ENCODE measurements at places on chromosomes 1 and 21. TPM values are rescaled to one million over a fixed set of nuclear protein-coding genes. Genes with fewer than 3 reads are reported as not detected.
A peak's percentile ranks its signal among the peaks of the same experiment; 100 is the strongest.

GRCh38 chr1:33908324-33908956, 44.6 kb downstream of the HMGB4 start:
- DNase-seq = no peak
- H3K4me1 ChIP-seq = no peaks in the 10 kb centered on the region
- H3K27ac ChIP-seq = no peak overlapping the region

- peaks cover 6% of the 10 kb centered on the region for H3K4me1 ChIP-seq
- H3K36me3 ChIP-seq = no peaks in the 10 kb centered on the region
- H3K27ac ChIP-seq = no peak overlapping the region
- DNase-seq = peak; percentile 67
- no peak overlapping the region for H3K4me3 ChIP-seq
Measured at GRCh38 chr1:60923389-60924087, 158.8 kb upstream of the NFIA start.

DNA sequence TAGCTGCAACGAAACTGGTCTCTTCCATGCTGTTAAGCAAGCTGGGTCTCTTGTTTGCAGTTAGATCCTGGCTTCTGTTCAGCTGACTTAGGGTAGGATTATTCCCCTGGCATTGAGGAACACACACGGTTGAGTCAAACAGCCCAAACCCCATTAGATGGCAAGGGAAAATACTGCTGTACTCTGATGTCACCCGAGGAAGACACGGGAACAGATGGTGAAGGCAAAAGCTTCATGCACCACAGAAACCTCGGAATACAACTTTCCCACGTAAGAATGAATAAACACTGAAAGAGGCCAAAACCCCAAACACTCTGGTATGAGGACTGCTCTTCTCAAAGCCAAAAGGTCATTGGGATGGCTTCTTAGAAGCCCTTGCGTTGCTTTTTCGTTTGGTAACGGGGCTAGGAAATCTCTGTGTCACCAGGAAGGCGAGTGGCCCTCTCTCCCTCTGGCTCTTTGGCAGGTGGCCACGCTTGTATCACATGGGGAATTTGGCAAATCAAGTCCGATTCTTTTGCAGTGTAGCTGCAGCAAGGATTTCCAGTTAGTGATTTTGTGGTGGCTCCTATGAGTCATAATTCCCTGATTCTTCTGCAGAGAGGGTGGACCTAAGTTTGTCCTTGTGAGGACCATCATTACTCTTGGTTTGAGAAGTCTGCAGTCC, 16.7 kb upstream of the LYST start:
- H3K27ac ChIP-seq = no peak overlapping the region
- peak; percentile 24 for DNase-seq
- no peaks in the 10 kb centered on the region for H3K36me3 ChIP-seq

DNA sequence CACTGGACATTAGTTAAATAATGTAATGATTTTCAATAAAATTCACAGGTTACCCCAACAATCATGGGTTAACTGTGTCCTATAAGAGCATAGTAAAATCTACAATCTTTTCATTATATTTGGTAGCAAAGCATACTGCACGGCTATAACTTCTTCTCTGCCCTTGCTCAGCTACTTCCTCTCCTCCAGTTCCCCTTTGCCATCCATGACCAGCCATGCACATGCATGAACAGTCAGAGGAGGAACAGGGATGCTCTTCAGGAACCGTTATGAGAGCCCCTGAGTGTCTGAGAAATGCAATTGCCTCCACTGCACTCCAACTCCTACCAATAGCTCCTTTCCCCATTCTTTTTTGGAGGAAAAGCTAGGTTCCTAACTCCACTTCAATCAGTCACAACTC, 646.7 kb downstream of the LTN1 start:
- H3K4me3 ChIP-seq = no peak overlapping the region
- H3K36me3 ChIP-seq = no peaks in the 10 kb centered on the region
- H3K27me3 ChIP-seq = no peaks in the 10 kb centered on the region
- no peaks in the 10 kb centered on the region for H3K4me1 ChIP-seq
- no peak overlapping the region for H3K27ac ChIP-seq

DNA sequence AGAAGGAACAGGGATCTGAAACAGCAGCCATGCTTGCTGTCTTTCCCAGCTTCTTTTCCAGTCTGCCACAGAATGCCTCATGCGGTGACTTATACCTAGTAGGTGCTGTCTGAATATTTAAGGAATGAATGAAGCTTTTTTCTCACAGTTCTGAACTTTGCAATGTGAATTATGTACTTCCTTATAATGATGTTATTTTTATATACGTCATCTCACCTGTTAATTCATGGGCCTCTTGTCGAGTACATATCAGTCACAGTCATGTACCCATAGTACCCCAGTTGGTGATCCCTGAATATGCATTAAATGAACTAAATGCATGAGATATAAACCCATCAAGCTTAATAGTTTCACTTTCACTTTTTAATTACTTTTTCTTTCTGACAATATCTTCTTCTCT, 132.7 kb downstream of the NTNG1 start:
- H3K27ac ChIP-seq = no peak overlapping the region
- H3K4me1 ChIP-seq = no peaks in the 10 kb centered on the region
- H3K27me3 ChIP-seq = no peaks in the 10 kb centered on the region

- H3K27me3 ChIP-seq = no peaks in the 10 kb centered on the region
- H3K27ac ChIP-seq = no peak overlapping the region
Measured at GRCh38 chr1:242477944-242478343, 46.6 kb downstream of the PLD5 start.

DNA sequence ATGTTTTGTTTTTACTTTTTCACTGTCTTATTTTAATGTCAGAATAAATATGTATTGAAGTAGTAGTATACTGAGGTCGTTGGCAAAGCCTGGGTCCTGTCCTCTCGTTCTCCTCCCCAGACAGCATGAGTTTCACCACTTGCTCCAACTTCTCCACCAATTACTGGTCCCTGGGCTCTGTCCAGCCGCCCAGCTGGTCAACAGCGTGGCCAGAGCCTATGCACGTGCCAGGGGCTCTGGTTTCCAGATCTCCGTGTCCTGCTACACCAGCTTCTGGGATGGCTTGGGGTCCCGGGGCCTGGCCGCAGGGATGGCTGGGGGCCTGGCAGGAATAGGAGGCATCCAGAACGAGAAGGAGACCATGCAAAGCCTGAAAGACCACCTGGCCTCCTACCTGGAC, 19.3 kb downstream of the PTPN14 start:
- DNase-seq = no peak
- H3K27me3 ChIP-seq = no peaks in the 10 kb centered on the region
- no peak overlapping the region for H3K27ac ChIP-seq
- H3K4me1 ChIP-seq = no peaks in the 10 kb centered on the region

DNA sequence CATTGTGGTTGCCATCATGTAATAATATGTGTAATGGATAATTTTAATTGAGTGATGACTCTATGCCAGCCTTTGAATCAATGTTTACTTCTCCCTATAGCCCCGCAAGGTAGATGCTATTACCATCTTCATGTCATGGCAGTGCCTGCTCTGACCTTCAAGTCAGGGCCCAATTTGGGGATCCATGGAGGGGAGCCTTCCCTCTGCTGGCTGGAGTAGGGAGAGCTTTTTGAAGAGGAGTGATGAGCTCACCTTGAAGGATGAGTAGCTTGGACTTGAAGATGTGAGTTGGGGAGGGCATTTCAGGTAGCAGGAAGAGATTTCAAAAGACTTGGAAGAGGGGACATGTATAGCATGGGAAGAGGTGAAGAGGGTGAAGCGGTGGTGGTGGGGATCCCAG, 189.2 kb downstream of the FOXD2 start:
- H3K27ac ChIP-seq = no peak overlapping the region
- H3K36me3 ChIP-seq = no peaks in the 10 kb centered on the region
- no peak overlapping the region for H3K4me3 ChIP-seq
- H3K27me3 ChIP-seq = no peaks in the 10 kb centered on the region

DNA sequence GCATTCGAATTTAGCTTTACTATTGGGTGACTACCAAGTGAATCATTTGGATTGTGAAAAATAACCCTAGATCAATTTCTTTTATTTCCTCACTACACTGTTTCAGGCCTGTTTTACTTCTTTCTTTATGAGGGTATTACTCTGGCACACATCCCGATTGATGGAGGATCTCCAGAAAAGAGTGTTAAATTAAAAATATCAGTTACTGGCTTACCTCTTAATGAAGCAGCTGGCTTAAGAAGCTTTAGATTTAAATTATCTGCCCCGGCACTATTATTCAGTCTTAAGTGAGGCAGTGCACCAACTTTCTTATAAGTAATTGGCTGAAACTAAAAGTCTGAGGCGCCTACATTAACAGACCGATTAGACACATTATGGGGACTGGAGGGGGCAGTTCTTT, 1097.4 kb downstream of the TTLL7 start:
- no peaks in the 10 kb centered on the region for H3K27me3 ChIP-seq
- no peak for DNase-seq
- no peaks in the 10 kb centered on the region for H3K36me3 ChIP-seq

GRCh38 chr1:19038096-19038495, 81.6 kb upstream of the IFFO2 start:
- no peaks in the 10 kb centered on the region for H3K4me1 ChIP-seq
- H3K4me3 ChIP-seq = no peak overlapping the region
- no peaks in the 10 kb centered on the region for H3K36me3 ChIP-seq
- no peaks in the 10 kb centered on the region for H3K27me3 ChIP-seq
- no peak overlapping the region for H3K27ac ChIP-seq

GRCh38 chr1:155978973-155979429, 654 bp upstream of the ARHGEF2 start:
- peaks cover 72% of the 10 kb centered on the region for H3K4me1 ChIP-seq
- peak; percentile 55 for DNase-seq
- H3K36me3 ChIP-seq = no peaks in the 10 kb centered on the region
- peak overlapping the region; percentile 88 for H3K4me3 ChIP-seq
- H3K27ac ChIP-seq = peak overlapping the region; percentile 77

- H3K4me1 ChIP-seq = no peaks in the 10 kb centered on the region
- no peaks in the 10 kb centered on the region for H3K36me3 ChIP-seq
- no peaks in the 10 kb centered on the region for H3K27me3 ChIP-seq
- no peak overlapping the region for H3K27ac ChIP-seq
- no peak overlapping the region for H3K4me3 ChIP-seq
Measured at GRCh38 chr1:210384625-210385024, 55.9 kb downstream of the HHAT start.

DNA sequence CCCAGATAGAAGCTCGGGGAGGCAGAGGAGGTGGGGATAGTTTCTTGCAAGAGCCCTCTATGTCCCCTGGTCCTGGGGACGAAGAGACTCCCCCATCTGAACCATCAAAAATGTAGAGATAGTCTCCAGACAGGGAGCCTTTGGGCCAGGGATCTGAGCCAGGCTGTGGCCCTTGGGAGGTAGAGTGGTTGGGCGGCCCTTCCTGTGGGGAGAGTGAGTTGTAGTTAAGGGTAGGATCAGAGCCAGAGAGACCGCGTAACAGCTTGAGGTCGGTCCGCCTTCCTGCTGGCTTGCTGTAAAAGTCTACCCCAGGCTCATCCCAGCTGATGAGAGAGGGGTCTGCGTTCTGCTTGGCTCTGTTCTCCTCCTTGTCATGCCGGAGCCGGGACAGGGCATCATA, 25.3 kb downstream of the PIK3C2B start:
- no peak for DNase-seq
- no peaks in the 10 kb centered on the region for H3K27me3 ChIP-seq
- no peaks in the 10 kb centered on the region for H3K4me1 ChIP-seq
- no peak overlapping the region for H3K27ac ChIP-seq
- H3K36me3 ChIP-seq = no peaks in the 10 kb centered on the region

- H3K4me3 ChIP-seq = peak overlapping the region; percentile 16
- no peaks in the 10 kb centered on the region for H3K27me3 ChIP-seq
- H3K4me1 ChIP-seq = no peaks in the 10 kb centered on the region
- H3K27ac ChIP-seq = no peak overlapping the region
- DNase-seq = no peak
Measured at GRCh38 chr1:183632964-183633363, 2.6 kb downstream of the ARPC5 start.

DNA sequence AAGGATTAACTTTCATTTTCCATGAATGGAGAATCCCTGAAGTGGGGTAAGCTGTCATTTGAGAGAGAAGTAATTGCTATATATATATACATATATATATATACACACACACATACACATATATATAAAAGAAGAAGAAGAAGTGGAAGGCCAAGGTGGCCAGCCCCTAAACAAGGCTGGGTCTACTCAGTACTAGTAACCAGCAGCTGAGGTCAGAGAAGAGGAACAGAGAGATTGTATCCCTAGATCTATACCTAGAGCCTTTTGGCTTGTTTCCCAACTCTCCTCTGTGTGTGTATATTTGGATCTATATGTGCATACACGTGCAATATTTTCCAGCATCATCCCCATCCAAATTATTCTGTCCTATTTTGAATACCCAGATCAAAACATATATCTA, 5.2 kb downstream of the TNFSF4 start:
- no peaks in the 10 kb centered on the region for H3K4me1 ChIP-seq
- H3K36me3 ChIP-seq = no peaks in the 10 kb centered on the region
- H3K27me3 ChIP-seq = no peaks in the 10 kb centered on the region
- no peak overlapping the region for H3K27ac ChIP-seq
- no peak overlapping the region for H3K4me3 ChIP-seq

- H3K36me3 ChIP-seq = no peaks in the 10 kb centered on the region
- no peak for DNase-seq
- H3K27me3 ChIP-seq = no peaks in the 10 kb centered on the region
- H3K27ac ChIP-seq = no peak overlapping the region
Measured at GRCh38 chr1:171220081-171220420, 28.2 kb upstream of the FMO1 start.

DNA sequence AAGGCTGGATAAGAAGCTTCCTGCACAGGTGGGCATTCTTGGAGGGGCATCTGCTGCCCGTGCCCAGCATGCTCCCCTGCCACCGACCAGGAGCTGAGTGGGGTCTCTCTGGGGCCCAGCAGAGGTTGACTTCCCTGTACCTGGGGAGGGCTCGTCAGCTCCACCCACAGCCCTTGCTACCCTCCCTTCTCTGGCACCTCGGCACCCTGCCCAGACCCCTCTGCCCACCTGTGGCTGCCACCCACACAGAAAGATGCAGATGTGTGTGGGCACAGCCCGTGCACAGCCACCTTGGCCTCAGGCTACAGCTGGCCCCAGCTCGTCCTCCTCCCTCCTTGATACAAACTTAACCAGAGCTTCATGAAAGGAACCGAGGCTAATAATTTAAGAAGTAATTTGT, 241.2 kb upstream of the VAMP3 start:
- no peaks in the 10 kb centered on the region for H3K36me3 ChIP-seq
- H3K27me3 ChIP-seq = no peaks in the 10 kb centered on the region
- no peak for DNase-seq
- H3K27ac ChIP-seq = no peak overlapping the region
- no peaks in the 10 kb centered on the region for H3K4me1 ChIP-seq

- no peaks in the 10 kb centered on the region for H3K36me3 ChIP-seq
- H3K27me3 ChIP-seq = no peaks in the 10 kb centered on the region
- H3K4me3 ChIP-seq = no peak overlapping the region
Measured at GRCh38 chr1:231927431-231927830, 300.8 kb downstream of the DISC1 start.

The MAP3K21 gene
- polyA plus RNA-seq = 7.6 TPM

The NIPAL3 gene
- polyA plus RNA-seq = 4.9 TPM

The OLIG2 gene
- not detected for polyA plus RNA-seq

The TDRD10 gene
- 1.6 TPM for polyA plus RNA-seq

The SH2D1B gene
- polyA plus RNA-seq = 0.33 TPM

The BRDT gene
- polyA plus RNA-seq = not detected

The HSD3B1 gene
- polyA plus RNA-seq = 5.9 TPM

The MYOM3 gene
- polyA plus RNA-seq = 84.8 TPM

The NHLH1 gene
- 0.15 TPM for polyA plus RNA-seq

The CD5L gene
- polyA plus RNA-seq = not detected

Data from small intestine (tissue), 16 donors.